ENCODE measurements at places on chromosomes 5 and 9.

DNA sequence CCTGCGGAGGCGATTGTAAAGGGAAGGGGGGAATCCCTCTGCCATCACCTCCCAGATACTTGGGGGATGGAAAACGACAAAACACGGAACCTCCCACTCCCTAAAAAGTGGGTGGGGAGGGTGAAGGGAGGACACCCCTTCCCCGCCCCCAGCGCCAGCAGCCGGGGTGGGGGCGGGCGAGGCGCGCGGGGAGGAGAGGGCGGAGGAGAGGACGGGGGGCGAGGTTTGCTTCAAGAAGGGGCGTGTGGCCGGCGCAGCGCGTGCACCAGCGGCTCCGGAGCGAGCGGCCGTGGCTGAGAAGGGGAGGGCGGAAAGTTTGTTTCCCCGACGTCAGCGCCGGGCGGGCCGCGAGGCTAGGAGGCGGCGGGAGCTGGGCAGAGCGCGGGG, at the start of gene PRRX2:
PRRX2 (plus strand) TSS at position 259 of the 387 bp plus-strand sequence. CDS start 221 bp downstream, outside the sequence.
- DNase-seq = no peak

DNA sequence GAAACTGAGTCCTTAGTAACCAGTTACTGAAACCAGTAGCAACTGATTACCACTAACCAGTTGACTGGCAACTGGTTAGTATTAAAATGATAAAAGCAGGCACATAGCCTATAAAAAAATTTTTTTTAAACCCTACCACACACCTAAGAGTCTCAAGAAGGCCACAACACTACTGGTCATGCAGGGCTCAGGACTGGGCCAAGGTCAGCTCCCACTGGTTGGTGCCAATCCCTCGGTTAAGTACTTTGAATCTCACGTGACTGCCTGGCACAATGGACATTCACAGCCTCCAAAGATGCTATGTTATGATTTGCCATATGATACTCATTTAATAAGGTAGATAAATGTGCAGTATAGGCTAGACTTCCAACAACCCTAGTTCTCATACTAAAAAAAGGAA, 8.5 kb downstream of the ANKH start:
- no peak for DNase-seq

GRCh38 chr5:82924226-82925060, 152.8 kb downstream of the TMEM167A start:
- no peak for DNase-seq

DNA sequence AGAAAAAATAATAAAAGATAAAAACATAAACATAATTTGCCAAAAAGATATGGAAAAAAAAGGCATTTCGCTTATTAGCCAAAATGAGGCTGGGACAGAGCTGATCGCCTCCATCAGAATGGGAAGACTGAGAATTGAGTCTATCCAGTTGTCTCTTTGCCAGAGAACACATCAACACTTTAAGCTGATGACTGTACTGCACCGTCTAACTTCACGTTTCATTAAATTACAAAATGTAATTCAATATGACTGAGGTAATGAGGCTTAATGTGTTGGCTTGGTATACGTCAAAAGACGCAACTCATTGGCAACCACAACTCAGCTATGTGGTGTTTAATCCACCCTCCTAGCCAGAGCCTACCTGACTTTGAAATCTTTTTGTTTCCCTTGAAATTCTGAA, 462.7 kb upstream of the CD180 start:
- DNase-seq = no peak

- DNase-seq = peak; percentile 47
Observed at GRCh38 chr9:126558051-126558665, 55.6 kb upstream of the LMX1B start.

- DNase-seq = peak; percentile 35
Observed at GRCh38 chr5:163503106-163504078, 2.0 kb upstream of the MAT2B start.

DNA sequence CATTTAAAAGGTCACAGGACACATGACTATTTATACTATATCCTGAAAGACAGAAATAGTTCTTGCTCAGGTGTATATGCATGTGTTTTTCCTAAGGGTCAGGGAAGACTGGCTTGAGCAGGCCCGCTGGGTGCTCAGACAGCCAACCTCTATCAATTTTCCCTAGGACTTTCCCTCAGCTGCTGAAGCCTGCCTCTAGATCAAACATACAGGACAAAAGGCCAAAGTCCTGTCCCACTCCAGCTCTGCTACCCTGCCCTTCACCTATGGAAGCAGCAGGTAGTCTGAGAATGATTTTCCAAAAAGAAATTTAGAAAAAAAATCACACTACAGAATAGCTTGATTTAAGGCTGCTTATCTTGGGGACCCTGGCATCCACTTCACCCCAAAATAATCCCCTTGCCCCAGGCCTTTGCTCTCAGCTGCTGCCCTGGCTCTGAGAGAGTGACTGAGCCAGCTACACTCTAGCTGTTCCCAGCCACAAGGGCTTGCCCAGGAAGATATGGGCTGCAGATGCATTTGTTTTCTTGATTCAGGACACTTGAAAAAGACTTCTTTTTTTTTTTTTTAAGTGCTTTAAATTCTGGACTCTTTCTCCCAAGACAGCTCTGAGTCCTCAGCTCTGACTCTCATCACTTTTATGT, 42.5 kb downstream of the KLHL3 start:
- no peak for DNase-seq

DNA sequence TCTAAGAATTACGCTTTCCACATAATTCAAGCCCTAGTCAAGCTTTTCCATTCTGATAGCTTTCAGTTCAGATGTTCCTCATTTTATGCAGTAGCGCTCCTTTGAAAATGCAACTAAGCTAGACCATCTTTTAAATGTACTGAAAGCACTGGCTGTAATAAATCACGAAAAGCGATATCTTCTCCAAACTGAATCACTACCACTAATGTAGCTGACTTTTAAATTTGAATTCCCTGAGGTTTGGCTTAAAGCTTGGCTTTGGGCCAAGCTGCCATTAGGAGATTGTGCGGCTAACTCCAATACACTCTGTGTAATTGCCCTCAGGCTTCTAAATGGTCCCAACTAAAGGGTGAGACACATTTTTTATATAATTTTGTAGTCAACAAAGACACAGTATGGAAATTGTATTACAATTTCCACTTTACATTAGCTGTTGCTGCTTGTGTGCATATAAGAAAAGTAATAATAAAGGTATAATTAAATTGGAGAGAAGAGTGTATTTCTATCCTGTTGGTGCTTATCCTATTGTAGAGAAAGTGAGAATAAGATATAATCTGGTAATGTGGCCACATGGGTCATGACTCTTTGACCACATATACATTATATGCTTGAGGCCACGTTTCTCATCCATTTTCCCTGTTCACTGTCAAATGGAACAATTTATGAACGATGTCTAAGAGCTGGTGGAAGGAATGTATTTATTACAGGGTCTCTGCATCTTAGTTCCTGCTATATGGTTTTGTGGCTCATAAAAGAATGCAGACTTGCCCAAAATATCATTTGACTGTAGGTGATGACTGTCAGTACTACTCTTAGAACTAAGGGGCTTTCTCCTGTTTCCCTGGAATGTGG, 118.7 kb upstream of the TAF11L2 start:
- no peak for DNase-seq

DNA sequence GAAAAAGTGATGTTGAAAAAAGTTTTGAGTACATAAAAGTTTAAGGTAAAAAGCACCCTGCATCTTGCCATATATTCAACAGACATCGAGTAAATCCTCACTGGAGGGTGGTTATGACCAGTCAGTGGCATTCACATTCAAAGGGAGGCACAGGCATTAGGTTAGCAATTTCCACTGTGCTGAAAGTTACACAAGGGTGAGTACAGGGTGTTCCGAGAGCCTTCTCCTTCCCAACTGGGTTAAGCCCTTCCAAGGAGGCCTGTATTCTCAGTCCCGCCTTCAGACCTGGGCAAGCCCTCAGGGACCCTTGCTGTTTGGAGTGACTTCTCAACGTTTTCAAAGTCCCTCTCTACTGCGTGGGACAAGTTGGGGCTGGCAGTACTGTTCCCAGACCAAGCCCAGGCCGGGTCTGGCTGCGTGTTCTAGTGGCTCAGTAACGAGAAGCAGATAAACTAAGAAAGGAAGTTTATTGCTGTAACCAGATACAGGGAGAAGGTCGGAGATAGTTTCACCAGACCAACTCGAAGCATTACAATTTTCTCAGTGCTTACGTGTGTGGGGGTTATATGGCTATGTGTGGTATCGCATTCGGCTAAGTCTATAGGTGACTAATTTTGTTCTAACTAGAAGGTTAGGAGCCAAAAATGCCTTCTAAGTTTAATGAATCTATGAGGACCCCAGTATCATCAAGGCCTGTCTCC, 13.0 kb upstream of the SETX start:
- DNase-seq = no peak

- DNase-seq = no peak
Observed at GRCh38 chr5:98108497-98108896, 665.0 kb upstream of the RGMB start.
